ENCODE measurements at places on chromosomes 3 and 15. TPM values are rescaled to one million over a fixed set of nuclear protein-coding genes. Genes with fewer than 3 reads are reported as not detected.

- no peaks in the 10 kb centered on the region for H3K27me3 ChIP-seq
- H3K27ac ChIP-seq, result peak overlapping the region; percentile 91
- peaks cover 55% of the 10 kb centered on the region for H3K4me1 ChIP-seq
- peak; percentile 93 for DNase-seq
- no peaks in the 10 kb centered on the region for H3K36me3 ChIP-seq
These were observed 4.4 kb upstream of the DLG1 start for GRCh38 chr3:197302696-197303341.

DNA sequence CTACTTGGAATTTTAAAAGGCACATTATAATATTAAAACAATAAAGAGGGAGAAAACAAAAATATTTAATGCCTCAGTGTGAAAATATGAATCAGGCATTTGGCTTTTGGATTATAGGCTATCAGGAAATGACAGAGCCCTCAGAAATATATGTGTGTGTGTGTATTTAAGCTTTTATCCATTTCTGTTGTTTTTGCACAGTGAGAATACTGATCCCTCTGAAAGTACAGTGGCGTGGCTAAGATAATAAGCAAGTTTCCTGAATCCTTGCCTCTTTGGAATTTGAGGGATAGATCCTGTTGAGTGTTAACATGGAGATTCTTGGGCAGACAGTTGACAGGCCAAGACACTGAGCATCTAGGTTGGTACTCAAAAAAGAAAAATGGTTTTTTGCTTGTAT, 234.8 kb upstream of the ZBTB20 start:
- H3K4me3 ChIP-seq, result no peak overlapping the region
- H3K36me3 ChIP-seq, result no peaks in the 10 kb centered on the region
- no peaks in the 10 kb centered on the region for H3K27me3 ChIP-seq
- H3K4me1 ChIP-seq, result peaks cover 25% of the 10 kb centered on the region
- no peak for DNase-seq
- peak overlapping the region; percentile 41 for H3K27ac ChIP-seq

DNA sequence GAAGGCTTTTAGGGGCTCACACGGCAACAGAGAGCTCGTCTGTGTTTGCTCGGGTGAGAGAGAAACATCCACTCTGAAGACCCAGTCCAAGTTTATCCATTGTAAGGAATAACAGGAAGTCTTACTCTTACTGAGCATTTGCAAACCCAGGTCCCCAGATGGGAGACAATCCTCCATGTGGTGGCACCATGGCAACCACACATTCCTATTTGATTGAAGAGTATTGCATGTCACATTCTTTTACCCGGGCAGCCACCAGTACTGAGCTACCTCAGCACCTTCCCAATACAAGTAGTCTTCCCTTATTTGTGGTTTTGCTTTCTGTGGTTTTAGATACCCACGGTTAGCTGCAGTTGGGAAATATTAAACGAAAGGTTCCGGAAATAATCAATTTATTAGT, 302.9 kb upstream of the RASGRP1 start:
- H3K4me3 ChIP-seq, result no peak overlapping the region
- H3K27me3 ChIP-seq, result no peaks in the 10 kb centered on the region
- peaks cover 37% of the 10 kb centered on the region for H3K4me1 ChIP-seq

GRCh38 chr3:34934660-34935059, 704.7 kb upstream of the ARPP21 start:
- no peak overlapping the region for H3K27ac ChIP-seq
- no peak overlapping the region for H3K4me3 ChIP-seq
- no peaks in the 10 kb centered on the region for H3K36me3 ChIP-seq
- no peaks in the 10 kb centered on the region for H3K4me1 ChIP-seq
- DNase-seq, result no peak
- no peaks in the 10 kb centered on the region for H3K27me3 ChIP-seq

GOLGA8T gene
- not detected for total RNA-seq

GRCh38 chr3:13556207-13556606, 7.3 kb downstream of the FBLN2 start:
- no peaks in the 10 kb centered on the region for H3K36me3 ChIP-seq
- no peaks in the 10 kb centered on the region for H3K4me1 ChIP-seq
- no peak for DNase-seq
- no peak overlapping the region for H3K4me3 ChIP-seq
- no peak overlapping the region for H3K27ac ChIP-seq
- H3K27me3 ChIP-seq, result no peaks in the 10 kb centered on the region

- H3K36me3 ChIP-seq, result no peaks in the 10 kb centered on the region
- no peaks in the 10 kb centered on the region for H3K27me3 ChIP-seq
- H3K4me1 ChIP-seq, result peaks cover 10% of the 10 kb centered on the region
- no peak for DNase-seq
- H3K27ac ChIP-seq, result no peak overlapping the region
- H3K4me3 ChIP-seq, result no peak overlapping the region
These were observed 922.2 kb downstream of the TUSC7 start for GRCh38 chr3:117631781-117632180.

DNA sequence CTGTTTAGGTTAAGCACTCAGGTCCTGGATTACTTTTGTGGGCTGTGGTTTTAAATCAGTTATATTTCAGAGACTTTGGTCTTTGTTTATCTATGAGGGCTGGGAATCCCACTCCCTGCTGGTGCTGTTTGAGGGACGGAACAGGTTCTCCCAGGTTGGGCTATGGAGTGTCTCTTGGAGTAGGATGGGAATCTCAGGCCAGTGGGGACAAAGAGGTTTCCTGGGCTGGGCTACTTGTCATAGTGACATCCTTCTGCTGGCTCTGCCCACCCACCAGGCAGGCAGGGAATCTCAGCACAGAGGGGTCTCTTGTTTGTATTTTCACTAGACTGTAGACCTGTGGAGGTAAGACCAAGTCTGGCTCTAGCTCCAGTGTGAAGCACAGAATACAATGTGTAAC, 47.2 kb upstream of the UBE3A start:
- no peaks in the 10 kb centered on the region for H3K27me3 ChIP-seq
- H3K36me3 ChIP-seq, result no peaks in the 10 kb centered on the region
- H3K4me1 ChIP-seq, result no peaks in the 10 kb centered on the region

DNA sequence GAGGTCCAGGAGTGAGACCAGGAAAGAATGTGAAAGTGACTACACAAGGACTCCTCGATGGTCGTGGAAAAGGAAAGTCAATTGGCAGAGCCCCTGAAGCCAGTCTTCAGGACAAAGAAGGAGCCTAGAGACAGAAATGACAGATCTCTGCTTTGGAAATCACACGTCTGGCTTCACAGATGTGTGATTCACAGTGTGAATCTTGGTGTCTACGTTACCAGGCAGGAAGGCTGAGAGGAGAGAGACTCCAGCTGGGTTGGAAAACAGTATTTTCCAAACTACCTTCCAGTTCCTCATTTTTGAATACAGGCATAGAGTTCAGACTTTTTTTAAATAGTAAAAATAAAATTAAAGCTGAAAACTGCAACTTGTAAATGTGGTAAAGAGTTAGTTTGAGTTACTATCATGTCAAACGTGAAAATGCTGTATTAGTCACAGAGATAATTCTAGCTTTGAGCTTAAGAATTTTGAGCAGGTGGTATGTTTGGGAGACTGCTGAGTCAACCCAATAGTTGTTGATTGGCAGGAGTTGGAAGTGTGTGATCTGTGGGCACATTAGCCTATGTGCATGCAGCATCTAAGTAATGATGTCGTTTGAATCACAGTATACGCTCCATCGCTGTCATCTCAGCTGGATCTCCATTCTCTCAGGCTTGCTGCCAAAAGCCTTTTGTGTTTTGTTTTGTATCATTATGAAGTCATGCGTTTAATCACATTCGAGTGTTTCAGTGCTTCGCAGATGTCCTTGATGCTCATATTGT, 6.0 kb downstream of the CCR2 start:
- no peak for DNase-seq
- H3K27me3 ChIP-seq, result peaks cover 52% of the 10 kb centered on the region
- H3K27ac ChIP-seq, result no peak overlapping the region
- H3K36me3 ChIP-seq, result no peaks in the 10 kb centered on the region
- H3K4me3 ChIP-seq, result no peak overlapping the region

CCNL1 gene
- 157 TPM for total RNA-seq

GRCh38 chr3:40046149-40046548, 236.7 kb downstream of the MYRIP start:
- no peaks in the 10 kb centered on the region for H3K36me3 ChIP-seq
- no peak overlapping the region for H3K4me3 ChIP-seq
- no peaks in the 10 kb centered on the region for H3K27me3 ChIP-seq

MKRN3 gene
- 0.36 TPM for total RNA-seq

- no peaks in the 10 kb centered on the region for H3K27me3 ChIP-seq
- H3K27ac ChIP-seq, result no peak overlapping the region
- H3K4me1 ChIP-seq, result no peaks in the 10 kb centered on the region
These were observed 456.1 kb downstream of the OCA2 start for GRCh38 chr15:27642981-27643380.

GRCh38 chr3:111650378-111651275, 55.5 kb upstream of the ZBED2 start:
- H3K27me3 ChIP-seq, result peaks cover 10% of the 10 kb centered on the region
- no peaks in the 10 kb centered on the region for H3K36me3 ChIP-seq
- H3K4me1 ChIP-seq, result no peaks in the 10 kb centered on the region
- DNase-seq, result no peak
- H3K4me3 ChIP-seq, result no peak overlapping the region

XCR1 gene
- total RNA-seq, result not detected

DNA sequence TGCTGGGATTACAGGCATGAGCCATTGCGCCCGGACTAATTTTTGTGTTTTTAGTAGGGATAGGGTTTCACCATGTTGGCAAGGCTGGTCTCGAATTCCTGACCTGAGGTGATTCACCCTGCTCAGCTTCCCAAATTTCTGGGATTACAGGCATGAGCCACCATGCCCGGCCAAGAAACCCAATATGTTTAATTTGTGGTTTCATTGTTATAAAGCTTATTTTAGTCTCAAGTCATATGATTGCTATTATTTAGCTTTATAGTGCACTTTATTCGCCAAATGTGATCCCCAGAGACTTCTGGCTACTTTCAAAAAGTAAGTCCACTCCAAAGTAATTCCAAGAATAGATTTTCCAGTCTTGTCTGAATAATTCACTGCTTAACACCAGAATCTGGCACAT, 19.3 kb upstream of the SLC4A7 start:
- no peaks in the 10 kb centered on the region for H3K36me3 ChIP-seq
- DNase-seq, result peak; percentile 37
- no peaks in the 10 kb centered on the region for H3K27me3 ChIP-seq
- peak overlapping the region; percentile 71 for H3K27ac ChIP-seq
- no peak overlapping the region for H3K4me3 ChIP-seq
- peaks cover 43% of the 10 kb centered on the region for H3K4me1 ChIP-seq

PARP15 gene
- total RNA-seq, result 3.2 TPM

GRCh38 chr3:183360971-183361624, 67.3 kb downstream of the MCF2L2 start:
- H3K4me1 ChIP-seq, result no peaks in the 10 kb centered on the region
- no peak overlapping the region for H3K27ac ChIP-seq
- peaks cover 3% of the 10 kb centered on the region for H3K27me3 ChIP-seq

ZNF502 gene
- total RNA-seq, result 4.0 TPM

GRCh38 chr3:28716939-28717338, 368.3 kb upstream of the AZI2 start:
- DNase-seq, result no peak
- no peaks in the 10 kb centered on the region for H3K36me3 ChIP-seq
- no peaks in the 10 kb centered on the region for H3K4me1 ChIP-seq
- H3K27ac ChIP-seq, result no peak overlapping the region

DNA sequence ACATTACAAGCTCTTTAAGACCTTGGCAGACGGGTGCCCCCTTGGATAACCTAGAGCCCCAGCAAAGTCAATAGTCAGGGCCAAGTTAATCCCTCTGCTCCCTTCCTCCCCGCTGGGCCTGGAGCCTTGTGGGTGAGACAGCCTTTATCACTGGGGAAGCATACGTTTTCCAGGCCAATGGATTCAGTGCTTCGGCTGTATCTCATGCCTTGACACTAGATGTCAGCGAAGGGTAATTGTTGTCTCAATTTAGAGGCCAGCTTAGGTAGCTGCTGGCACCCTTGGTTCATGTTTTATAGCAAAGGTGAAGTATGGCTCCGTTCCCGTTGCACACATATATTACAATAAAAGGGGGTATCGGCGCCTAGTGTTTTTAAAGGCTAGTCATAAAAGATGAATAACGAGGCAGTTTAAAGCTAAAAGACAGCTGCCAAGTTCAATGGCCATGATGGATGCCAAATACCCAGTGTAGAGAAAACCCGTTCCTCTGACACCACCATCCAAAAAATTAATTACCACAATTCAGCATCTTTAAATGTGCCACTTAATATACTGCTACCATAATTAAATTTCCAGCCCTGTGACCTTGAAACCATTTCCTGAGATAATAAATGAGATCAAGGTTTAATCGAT, 52.3 kb upstream of the BNIP2 start:
- peak; percentile 47 for DNase-seq
- no peaks in the 10 kb centered on the region for H3K4me1 ChIP-seq

ZNF80 gene
- total RNA-seq, result not detected

DNA sequence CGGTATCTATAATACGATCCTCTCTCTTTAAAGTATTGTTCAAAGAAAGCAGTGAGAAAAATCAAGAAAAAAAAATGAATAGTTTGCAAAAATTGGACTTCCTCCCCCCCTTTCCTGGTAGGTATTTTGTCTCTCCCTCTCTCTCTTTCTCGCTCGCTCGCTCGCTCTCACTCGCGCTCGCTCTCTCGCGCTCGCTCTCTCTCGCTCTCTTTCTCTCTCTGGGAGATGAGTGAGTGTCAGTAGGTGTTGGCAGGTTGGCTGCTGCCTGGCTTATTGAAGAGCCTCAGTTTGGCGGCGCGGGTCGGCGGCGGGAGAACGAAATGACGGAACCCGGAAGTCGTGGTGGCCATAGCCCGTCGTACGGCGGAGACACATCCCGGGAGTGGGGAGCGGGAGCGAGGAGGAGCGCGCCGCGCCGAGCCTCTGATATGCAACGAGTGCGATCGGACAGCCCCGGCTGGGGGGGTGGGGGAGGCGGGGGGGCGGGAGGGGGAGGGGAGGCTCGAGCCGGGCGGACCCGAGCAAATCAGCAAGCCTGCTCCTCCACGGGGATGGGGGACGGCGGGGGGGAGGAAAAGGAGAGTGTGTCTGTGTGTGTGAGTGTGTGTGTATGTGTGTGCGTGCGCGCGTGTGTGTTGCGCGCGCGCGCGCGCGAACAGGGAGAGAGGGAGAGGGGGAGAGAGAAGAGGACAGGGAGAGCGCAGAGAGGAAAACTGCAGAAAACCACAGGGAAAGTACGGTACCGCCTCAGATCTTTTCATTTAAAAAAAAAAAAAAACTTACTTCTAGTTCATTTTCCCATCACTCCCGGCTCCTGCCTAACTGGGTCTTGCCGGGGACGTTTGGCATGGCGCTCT, at the start of gene MEIS2:
Gene MEIS2 (minus strand): TSS at position 441 of the 857 bp plus-strand sequence. CDS start 1,083 bp downstream, outside the sequence.
- H3K4me1 ChIP-seq, result no peaks in the 10 kb centered on the region
- H3K27ac ChIP-seq, result peak within 1 kb of the TSS; percentile 92
- no peaks in the 10 kb centered on the region for H3K27me3 ChIP-seq
- no peaks in the 10 kb centered on the region for H3K36me3 ChIP-seq

- peaks cover 43% of the 10 kb centered on the region for H3K4me1 ChIP-seq
- no peak for DNase-seq
- H3K27me3 ChIP-seq, result no peaks in the 10 kb centered on the region
- H3K27ac ChIP-seq, result peak overlapping the region; percentile 93
These were observed 48.5 kb upstream of the SLC4A7 start for GRCh38 chr3:27532426-27533260.

SLC25A38 gene
- 29.2 TPM for total RNA-seq

WDR93 gene
- total RNA-seq, result 0.36 TPM

- no peak overlapping the region for H3K27ac ChIP-seq
- H3K36me3 ChIP-seq, result no peaks in the 10 kb centered on the region
- H3K4me1 ChIP-seq, result peaks cover 7% of the 10 kb centered on the region
- DNase-seq, result no peak
These were observed 20.5 kb downstream of the FAM240A start for GRCh38 chr3:46632792-46633191.
